Stimulated activated CD8-positive, alpha-beta memory T cell treated with anti-CD3 and anti-CD28 coated beads, Interleukin-7, amount 100 ng/mL, for 1 hour (primary cell): ENCODE measurements at places on chromosomes 7 and 10.

DNA sequence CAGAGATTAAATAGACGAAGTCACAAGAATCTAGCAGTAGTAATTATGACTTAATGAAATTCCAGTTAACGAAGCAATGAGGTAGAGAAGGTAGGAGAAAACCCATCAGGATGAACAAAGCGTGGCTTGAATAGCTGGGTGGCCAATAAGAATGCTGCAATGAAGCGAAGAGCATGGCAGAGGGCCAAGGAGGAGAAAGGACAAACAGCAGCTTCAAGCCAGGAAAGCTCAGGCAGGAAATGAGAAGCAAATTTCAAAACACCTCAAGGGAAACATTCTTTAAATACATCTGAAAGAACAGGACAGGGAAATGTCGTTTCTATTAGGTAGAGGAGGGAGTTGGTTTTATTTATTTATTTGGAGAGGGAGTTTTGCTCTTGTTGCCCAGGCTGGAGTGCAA lies 122.5 kb downstream of the KIAA1217 start:
- DNase-seq, result no peak

DNA sequence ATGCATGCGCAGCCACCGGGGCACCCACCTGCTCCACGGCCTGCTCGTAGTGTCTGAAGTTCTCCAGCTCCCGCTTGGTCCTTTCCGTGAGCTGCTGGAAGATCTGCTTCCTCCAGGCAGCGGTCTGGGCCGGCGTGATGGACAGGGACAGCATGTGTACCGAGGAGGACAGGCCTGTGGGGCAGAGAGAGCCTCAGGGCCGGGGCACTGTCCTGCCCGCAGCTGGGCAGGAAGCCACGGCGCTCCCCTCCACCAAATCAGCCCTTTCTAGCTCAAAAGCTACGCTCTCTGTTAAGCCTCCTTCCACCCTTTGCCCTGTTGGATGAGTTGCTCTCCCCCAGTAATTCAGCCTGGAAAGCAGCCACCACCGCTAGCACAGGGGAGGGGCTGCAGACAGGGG lies 19.2 kb downstream of the TECPR1 start:
- no peak for DNase-seq

GRCh38 chr7:83799333-83799732 lies 150.4 kb upstream of the SEMA3E start:
- no peak for DNase-seq

- no peak for DNase-seq
Measured at GRCh38 chr7:65992526-65992925, 10.5 kb upstream of the GUSB start.

DNA sequence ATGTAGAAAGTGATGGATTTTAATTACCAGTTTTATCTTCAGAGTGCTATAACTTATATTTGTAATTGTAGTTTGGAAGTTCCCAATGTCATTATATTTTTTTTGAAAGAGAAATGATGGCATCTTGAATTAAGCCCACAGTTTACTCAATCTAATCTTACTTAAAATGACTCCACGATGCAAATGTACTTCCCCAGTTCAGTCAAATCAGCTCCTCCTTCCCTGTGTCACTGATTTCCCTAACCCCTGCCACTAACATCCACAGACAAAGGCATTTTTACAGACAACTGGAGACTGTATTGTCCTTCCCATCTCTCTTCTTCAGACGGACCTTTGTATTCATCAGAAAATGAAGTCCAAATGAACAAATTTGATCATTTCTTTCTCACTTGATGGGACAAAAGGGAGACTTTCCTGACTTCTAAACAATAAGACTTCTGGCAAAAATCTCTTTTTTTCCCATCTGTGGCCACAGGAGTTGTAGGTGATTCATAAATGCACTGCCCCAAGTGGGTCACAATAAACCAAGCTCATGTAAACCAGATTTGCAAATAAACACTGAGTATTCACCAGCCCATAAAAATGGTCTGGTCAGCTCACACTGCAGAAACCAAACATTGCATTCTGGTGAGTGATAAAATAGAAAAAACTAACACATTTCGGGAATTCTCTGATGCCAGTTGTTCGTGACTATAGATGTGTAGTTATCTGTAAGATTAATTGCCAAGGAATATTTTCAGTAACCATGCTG lies 162.9 kb downstream of the FANK1 start:
- no peak for DNase-seq

GRCh38 chr7:43869867-43870240 lies 537 bp upstream of the MRPS24 start:
- DNase-seq, result no peak

- no peak for DNase-seq
Measured at GRCh38 chr7:109476409-109476808, 906.7 kb downstream of the DNAJB9 start.

DNA sequence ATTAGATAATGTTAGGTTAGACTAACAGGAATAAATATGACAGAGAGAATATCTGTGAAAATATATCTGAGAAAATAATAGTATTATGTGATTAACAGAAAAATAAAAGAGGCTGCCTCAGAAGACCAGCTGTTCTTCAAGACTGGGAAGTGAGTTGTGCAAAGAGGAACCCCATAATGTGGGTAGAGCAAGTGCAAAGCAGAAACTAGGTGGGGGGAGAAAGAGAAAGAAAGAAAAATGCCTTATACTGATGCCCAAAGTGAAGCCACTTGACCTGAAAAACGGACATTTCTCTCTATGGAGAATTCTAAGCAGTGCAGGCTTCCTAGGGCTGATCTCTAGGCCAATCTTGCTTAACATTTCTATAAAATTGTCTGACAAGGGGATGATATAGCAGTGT lies 3.8 kb downstream of the NEBL start:
- DNase-seq, result no peak

DNA sequence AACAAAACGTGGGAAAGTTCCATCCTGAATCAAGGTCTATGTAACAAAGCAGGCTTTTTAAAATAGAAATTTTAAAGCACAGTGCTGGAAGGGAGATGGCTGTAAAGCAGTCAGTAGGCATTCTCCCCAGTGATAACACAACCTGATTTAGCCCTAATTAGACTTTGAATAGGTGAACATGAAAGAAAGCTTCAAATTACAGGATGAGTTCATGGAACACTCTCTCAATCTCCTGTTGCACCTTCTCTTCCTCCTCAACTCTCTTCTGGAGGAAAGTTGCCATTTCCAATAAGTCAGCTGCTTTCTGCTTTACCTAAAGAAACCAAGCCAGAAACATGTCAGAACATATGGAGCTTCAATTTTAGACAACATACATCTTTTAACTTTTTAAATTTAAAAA lies 20.1 kb downstream of the SFR1 start:
- no peak for DNase-seq

DNA sequence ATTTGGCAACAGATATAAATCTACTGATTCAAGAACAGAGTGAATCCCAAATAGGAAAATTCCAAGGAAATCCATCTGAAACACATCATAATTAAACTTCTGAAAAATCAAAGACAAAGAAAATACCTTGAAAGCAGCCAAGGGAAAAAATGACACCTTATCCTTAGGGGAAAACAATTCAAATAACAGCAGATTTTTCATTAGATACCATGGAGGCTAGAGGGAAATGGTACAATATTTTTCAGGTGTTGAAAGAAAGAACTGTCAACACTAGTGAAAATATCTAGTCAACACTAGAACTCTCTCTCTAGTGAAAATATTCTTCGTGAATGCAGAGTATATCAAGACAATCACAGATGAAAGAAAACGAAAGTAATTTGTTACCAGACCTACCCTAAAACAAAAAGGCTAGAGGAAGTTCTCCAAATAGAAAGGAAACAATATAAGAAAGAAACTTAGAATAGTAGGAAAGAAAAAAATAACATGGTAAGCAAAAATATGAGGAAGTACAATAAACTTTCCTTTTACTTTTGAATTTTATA lies 5.7 kb upstream of the FAM241B start:
- no peak for DNase-seq

GRCh38 chr7:98049034-98049433 lies 57.6 kb upstream of the LMTK2 start:
- no peak for DNase-seq

DNA sequence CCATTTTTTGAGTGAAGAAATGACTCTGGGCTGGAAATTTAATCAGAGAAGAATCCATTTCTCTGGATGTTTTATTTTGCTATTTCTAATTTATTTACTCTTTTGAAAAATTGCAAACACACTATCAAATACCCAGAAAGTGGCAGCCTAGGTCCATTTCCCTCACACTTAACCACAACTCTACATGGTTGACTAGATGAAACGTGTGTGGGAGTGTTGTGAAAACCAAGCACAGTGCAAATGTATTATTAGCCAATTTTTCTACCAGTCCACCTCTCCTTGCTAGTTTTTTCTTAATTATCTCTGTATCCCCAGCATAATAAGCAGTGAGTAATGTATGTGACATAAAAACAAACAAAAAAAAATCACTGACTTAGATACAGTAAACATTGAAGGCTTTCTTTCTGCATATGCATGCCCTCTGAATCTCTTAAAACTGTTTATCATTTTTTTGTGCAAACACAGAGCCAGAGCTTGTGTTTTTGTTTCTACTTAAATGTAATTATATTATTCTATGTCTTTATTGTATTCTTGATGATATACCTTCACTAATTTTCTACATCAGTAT lies 30.9 kb downstream of the SCIN start:
- no peak for DNase-seq

- no peak for DNase-seq
Measured at GRCh38 chr10:21315645-21316220, 209.7 kb downstream of the SKIDA1 start.

GRCh38 chr7:12643001-12643643 lies 44.3 kb upstream of the ARL4A start:
- no peak for DNase-seq

DNA sequence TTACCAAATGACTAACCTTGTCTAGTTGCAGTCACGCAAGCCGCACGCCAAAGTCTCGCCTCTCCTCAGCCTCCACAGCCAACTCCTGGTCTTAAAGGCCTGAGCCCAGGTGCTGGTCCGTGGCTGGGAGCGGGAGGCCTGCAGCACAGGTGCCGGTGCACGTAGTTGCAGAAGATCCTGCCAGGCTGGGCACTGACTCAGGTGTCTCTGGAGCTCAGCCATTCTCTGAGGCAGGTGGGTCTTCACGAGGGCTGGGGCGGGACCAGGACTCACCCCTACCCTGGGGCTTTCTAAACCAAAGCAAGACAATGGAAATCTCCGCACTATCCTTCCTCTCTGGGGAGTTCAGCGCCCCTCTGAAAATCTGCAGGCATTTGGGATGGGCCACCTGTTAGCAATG lies 216.4 kb downstream of the MLLT10 start:
- no peak for DNase-seq

DNA sequence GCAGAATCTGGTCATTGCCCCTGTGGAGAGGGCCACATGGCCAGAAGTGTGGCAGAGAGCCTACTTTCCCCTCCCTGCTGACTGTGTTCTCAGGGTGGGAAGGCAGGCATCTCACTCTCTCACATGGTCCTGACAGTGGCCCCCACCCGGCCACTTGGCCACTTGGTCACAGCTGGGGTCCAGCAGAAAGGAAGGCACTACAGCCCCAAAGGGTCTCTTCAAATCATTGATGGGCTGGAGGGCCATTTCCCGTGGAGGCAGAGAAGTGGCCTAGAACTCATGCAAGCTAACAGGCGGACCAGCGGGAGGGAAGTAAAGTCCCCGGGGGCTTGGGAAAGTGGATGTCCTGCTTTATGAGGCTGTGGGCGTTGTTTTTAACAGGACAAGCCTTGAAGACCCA lies 125.3 kb downstream of the EMX2 start:
- DNase-seq, result no peak

- DNase-seq, result no peak
Measured at GRCh38 chr7:78924581-78924980, 528.9 kb downstream of the MAGI2 start.

GRCh38 chr10:118668228-118668952 lies 72.9 kb upstream of the PRLHR start:
- no peak for DNase-seq

DNA sequence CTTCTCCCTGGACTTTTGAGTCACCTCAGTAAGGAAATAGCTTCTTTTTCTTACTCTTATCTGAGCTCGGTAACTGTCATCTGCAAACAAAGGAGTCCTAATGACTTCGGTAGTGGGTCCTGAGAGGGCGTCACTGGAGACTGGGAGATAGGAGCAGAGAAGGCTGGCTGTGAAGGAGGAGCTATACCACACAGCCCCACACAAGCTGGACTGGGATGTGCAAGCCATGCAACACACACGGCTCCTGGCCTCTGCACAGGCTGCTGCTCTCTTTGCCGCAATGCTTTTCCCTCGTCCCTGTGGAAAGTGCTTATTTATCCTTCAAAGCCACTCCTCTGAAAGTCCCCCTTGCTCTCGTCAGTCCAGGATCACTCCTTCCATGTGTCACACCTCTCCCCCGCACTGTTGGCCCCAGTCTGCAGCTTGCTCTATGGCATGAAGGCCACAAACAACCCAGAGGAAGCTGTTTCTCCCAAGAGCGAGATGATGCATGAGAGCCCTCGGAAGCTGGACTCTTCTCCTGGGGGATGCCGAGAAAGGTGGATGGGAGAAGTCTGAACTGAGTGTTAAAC lies 14.9 kb downstream of the TMEM273 start:
- no peak for DNase-seq

- no peak for DNase-seq
Measured at GRCh38 chr10:34613491-34613890, 201.6 kb downstream of the PARD3 start.

DNA sequence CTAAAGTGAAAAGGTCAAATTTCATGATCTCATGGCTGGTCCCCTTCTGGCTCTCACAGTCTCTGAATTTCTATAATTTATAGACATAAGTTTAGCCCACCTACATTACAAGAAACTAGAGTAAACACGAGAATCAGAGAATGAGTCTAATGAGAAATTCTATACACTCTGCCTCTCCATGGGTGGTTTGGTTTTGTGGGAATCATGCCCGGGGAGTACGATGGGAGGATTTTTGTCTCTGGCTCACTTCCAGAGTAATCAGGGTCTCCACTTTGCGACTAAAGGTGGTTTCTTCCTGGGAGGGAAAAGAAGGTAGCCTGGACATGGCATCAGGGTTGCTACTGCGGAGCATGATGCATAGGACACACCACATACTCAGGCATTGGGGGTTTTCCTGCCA lies 69.7 kb downstream of the MRC1 start:
- no peak for DNase-seq

- no peak for DNase-seq
Measured at GRCh38 chr10:95758351-95759025, 2.5 kb downstream of the ENTPD1 start.

GRCh38 chr10:94260455-94260854 lies 102.3 kb downstream of the NOC3L start:
- no peak for DNase-seq

GRCh38 chr10:78920011-78920410 lies 148.8 kb upstream of the ZMIZ1 start:
- DNase-seq, result no peak
